Pancreas (tissue), 10 donors: ENCODE measurements at places on chromosomes 2 and 18. TPM values are rescaled to one million over a fixed set of nuclear protein-coding genes. Genes with fewer than 3 reads are reported as not detected.

DNA sequence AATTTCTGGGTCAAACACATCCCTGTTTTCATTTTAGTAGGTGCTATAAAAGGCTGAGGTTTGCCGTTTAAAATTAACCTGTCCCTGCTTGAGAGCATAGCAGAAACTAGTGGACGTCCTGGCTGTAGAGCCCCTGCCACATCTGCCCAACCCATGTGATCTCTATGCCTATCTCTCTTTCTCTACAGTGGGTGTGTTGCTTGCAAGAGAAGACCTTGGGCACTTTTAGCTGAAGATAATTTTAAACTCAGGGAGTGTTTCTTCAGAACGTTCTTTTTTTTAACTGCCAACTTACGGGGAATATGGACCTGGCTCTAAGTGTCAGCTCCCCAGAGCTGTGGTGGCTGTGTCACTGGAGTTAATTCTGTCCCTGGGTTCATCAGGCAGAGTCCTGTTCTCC is 100.6 kb downstream of the NRP2 start:
- DNase-seq, result no peak

Gene TRMT61B
- 7.9 TPM for total RNA-seq

GRCh38 chr18:60861575-60861974 is 471.7 kb upstream of the CDH20 start:
- no peak for DNase-seq

Gene SATB2
- total RNA-seq, result 3.7 TPM

DNA sequence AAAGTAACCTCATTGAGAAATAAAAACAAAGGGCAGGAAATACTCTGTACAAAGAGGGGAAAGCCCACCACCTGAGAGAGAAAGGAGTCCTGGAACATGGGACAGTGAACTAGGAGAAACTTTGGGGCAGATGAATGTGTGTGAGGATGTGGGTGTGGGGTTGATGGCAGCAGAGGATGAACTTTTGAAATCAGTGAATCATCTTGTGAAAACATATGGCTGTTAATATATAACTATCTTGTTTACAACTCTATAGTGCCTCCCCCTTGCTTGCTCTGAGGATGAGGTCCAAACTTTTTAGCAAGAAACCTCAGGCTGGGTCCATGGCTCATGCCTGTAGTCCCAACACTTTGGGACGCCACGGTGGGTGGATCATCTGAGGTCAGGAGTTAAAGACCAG is 171.8 kb upstream of the LHCGR start:
- DNase-seq, result no peak

Gene HMSD
- not detected for total RNA-seq

DNA sequence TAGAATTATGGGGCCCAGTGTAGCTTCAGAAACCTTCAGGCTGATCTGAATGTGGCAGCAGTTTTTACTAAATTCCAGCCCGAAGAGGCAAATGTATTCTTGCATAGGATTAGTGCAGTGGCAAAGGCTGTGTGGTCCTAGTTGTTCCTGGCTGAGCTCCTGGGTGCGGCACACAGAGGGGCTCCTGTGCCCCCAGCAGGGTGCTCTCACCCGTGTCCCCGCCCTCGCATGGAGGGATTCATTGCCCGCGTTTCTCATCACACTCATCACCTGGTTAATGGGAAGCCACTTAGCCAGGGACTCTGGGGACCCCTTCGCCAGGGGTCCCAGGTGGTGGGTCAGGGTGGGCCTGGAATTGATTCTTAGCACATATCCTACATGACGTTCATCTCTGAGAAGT is 3.9 kb downstream of the KCNG2 start:
- DNase-seq, result no peak

DNA sequence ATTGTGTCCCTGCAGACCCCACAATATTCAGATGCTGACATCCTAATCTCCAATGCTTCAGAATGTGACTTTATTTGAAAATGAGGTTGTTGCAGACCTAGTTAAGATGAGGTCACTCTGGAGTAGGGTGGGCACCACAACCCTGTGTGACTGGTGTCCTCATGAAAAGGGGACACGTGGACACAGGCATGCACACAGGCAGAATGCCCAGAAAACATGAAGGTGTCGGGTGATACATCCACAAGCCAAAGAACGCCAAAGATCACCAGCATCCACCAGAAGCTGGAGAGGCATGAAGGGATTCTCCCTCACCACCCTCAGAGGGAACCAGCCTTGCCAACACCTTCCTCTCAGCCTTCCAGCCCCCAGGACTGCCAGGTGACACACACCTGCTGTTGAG is 69.3 kb downstream of the AFF3 start:
- DNase-seq, result no peak

Gene IL37
- not detected for total RNA-seq

GRCh38 chr2:205751569-205752031 is 69.3 kb downstream of the NRP2 start:
- no peak for DNase-seq

Gene OR6B3
- total RNA-seq, result not detected

GRCh38 chr18:48613589-48614404 is 75.0 kb downstream of the CTIF start:
- peak; percentile 60 for DNase-seq

- DNase-seq, result no peak
Measured at GRCh38 chr2:188734691-188735090, 239.5 kb upstream of the COL3A1 start.

GRCh38 chr18:50472941-50473340 is 86.9 kb upstream of the MAPK4 start:
- no peak for DNase-seq

Gene KCNS3
- total RNA-seq, result 5.8 TPM

Gene UPP2
- not detected for total RNA-seq

DNA sequence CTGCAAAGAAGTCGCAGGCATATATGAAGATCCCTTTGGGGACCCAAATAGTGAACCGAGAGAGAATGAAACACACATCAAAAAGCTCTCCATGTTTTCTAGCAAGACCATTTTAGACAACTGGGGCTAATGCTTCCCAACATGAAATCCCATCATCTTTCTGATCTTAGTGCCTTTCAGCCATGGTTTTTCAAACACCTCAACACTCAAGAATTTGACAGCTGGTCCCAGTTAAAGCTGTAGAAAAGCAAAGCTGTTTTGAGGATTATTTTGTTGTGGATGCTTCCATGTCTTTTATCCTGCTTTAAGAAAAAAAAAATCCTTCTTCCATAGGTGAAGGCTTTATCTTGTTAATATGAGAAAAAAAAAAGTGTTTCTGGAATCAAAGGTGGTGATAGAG is 259.1 kb downstream of the STK39 start:
- DNase-seq, result no peak
